ENCODE measurements at places on chromosomes 16 and 17. TPM values are rescaled to one million over a fixed set of nuclear protein-coding genes. Genes with fewer than 3 reads are reported as not detected.

Gene EPOP
- total RNA-seq, result 10.3 TPM

Gene CRHR1
- not detected for total RNA-seq

DNA sequence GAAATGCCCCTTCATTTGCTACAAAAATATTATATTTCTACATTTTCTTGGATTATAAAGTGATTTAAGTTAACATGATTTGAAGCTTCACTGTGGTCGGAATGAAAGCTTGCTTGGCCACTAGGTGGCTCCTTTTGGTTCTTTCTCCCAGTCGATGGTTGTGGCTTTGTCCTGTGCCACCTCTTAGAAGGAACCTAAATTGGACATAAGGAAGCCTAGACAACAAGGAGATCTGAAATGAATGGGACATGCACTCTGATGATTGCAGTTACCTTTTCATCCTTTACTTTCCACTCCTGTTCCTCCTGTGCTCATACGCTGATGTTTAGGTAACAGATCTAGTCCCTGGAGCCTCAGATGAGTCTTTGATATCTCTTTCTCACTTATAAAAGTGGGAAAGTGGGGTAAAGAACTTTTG, 39.2 kb downstream of the FTO start:
- H3K4me1 ChIP-seq, result peaks cover 28% of the 10 kb centered on the region
- H3K27ac ChIP-seq, result no peak overlapping the region
- H3K36me3 ChIP-seq, result no peaks in the 10 kb centered on the region
- peak; percentile 23 for DNase-seq

DNA sequence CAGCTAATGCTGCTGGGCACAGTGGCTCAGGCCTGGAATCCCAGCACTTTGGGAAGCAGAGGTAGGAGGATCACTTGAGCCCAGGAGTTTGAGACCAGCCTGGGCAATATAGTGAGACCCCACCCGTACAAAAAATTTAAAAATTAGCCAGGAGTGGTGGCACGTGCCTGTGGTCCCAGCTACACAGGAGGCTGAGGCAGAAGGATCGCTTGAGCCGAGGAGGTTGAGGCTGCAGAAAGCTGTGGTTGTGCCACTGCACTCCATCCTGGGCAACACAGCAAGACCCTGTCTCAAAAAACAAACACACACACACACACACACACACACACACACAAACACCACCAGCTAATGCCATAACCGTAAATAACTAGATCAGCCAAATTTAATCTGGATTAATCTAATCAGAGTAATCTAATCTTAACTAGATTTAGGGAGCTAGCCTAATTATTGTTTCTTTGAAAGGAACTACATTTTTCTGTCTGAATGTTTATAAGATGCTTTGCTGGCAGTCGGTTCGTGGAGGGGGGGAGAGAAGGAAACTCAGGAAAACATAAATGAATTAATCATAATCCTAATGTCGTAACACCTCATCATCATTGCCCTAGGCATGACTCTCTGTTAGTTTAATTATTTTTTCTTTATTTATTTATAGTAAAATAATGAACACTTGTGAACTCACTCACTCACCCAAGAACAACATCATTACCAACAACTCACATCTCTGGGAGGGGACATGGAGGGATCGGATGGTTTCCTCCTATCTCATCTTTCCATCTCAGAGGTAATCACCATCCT, 12.5 kb upstream of the RBBP6 start:
- no peak overlapping the region for H3K4me3 ChIP-seq
- H3K27me3 ChIP-seq, result no peaks in the 10 kb centered on the region
- no peak for DNase-seq
- H3K27ac ChIP-seq, result no peak overlapping the region

GRCh38 chr17:31877911-31878702, 19.1 kb upstream of the COPRS start:
- no peak for DNase-seq
- peak overlapping the region; percentile 21 for H3K27ac ChIP-seq
- H3K27me3 ChIP-seq, result no peaks in the 10 kb centered on the region
- peaks cover 11% of the 10 kb centered on the region for H3K4me1 ChIP-seq
- peaks cover 54% of the 10 kb centered on the region for H3K36me3 ChIP-seq

DNA sequence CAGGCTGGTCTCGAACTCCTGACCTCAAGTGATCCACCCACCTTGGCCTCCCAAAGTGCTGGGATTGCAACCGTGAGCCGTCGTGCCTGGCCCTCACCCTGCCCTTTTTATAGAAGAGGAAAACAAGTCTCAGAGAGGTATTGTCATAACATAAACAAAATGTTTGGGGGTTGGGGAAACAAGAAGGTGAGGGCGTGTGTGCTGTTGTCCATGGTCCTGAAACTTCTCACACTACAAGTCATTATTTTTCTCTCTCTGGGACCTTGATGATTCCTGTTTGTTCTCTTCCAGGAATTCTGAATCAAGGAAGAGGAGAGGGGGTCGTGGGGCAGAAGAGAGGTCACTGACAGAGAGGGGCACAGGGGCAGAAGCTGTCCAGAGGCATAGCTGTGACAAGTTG, 160.2 kb upstream of the LHX1 start:
- no peak overlapping the region for H3K4me3 ChIP-seq
- no peaks in the 10 kb centered on the region for H3K4me1 ChIP-seq
- no peaks in the 10 kb centered on the region for H3K36me3 ChIP-seq
- DNase-seq, result no peak
- no peak overlapping the region for H3K27ac ChIP-seq

DNA sequence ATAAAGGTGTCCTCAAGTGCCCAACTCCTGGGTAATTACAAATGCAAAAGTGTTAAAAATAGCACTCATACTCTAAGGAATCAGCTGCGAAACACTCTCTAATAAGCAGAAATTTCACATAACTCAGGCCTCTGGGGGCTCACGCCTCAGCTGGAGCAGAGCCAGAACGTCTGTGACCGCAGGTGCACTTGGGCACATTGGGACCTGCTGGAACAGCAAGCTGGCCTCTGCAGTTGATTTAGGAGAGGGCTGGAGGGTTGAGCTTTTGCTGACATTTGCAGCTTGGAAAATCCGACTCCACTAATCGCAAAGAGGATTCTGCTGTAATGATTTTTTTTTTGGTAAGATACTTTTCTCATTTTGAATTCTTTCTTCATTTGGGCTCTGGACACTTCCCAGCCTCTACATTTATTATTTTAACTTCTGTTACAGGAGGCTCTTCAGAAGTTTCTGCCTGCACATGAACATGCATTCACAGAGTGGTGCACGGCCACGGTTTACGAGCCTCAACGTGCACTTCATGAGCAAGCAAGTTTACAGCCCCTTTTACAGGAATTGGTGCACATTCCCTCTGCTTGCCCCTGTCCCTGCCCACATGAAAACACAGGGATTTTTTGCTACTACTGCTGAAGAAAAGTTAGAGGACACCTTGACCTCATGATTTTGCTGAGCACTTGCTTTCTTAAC, 4.1 kb upstream of the SNTB2 start:
- H3K27me3 ChIP-seq, result no peaks in the 10 kb centered on the region
- H3K27ac ChIP-seq, result no peak overlapping the region
- no peak for DNase-seq
- H3K4me1 ChIP-seq, result peaks cover 17% of the 10 kb centered on the region

DNA sequence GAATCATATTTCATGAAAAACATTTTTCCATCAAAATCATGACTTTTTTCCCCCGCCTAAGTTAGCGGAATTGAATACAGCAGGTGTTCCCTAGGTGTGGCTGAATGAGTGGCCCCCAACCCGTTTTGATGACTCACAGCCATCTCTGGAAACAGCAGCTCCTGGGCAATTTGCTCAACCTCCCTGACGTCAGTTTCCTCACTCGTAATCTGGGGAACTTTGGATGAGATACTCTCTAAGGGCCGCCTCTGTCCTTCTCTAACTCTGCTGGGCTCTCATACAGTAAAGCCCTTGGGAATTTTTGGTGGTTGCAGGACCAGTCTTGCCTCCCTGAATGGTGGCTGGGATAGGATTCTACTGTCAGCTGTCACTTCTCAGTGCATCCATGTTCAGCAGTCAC, 11.6 kb upstream of the NTN1 start:
- H3K4me1 ChIP-seq, result peaks cover 2% of the 10 kb centered on the region
- H3K27ac ChIP-seq, result no peak overlapping the region
- no peak overlapping the region for H3K4me3 ChIP-seq
- H3K27me3 ChIP-seq, result peaks cover 54% of the 10 kb centered on the region

- H3K36me3 ChIP-seq, result no peaks in the 10 kb centered on the region
- no peaks in the 10 kb centered on the region for H3K27me3 ChIP-seq
- DNase-seq, result no peak
- H3K4me3 ChIP-seq, result no peak overlapping the region
- H3K4me1 ChIP-seq, result no peaks in the 10 kb centered on the region
- no peak overlapping the region for H3K27ac ChIP-seq
Measured at GRCh38 chr17:51707216-51707615, 446.9 kb downstream of the UTP18 start.

All from activated CD4-positive, alpha-beta memory T cell treated with anti-CD3 and anti-CD28 coated beads, Interleukin-2, amount 10 ng/mL, durations not matched to agents 7 days and 5 days (primary cell).